Sigmoid colon (tissue), 7 donors: ENCODE measurements at places on chromosomes 4 and X.
A peak's percentile ranks its signal among the peaks of the same experiment; 100 is the strongest.

GRCh38 chr4:93810340-93810992, 18.1 kb upstream of the ATOH1 start:
- DNase-seq, result no peak

DNA sequence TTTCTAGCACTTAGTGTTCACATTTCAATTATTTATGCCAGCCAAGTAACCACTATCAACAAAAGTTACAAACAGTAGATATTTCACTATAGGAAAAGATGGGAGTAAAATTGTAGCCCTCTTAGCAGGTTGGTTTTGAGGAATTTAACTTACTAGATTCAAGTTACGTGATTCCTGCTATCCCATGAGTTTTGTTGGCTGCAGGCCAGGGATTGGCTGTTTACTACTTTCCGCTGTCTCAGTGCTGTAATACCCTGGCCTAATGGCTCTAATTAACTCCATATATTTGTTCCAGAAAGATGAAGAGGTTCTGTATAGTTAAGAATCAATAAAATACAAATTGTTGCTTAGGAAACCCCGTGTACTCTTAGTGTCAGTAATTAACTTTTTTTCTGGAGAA, 55.5 kb upstream of the MAGED1 start:
- peak; percentile 70 for DNase-seq

DNA sequence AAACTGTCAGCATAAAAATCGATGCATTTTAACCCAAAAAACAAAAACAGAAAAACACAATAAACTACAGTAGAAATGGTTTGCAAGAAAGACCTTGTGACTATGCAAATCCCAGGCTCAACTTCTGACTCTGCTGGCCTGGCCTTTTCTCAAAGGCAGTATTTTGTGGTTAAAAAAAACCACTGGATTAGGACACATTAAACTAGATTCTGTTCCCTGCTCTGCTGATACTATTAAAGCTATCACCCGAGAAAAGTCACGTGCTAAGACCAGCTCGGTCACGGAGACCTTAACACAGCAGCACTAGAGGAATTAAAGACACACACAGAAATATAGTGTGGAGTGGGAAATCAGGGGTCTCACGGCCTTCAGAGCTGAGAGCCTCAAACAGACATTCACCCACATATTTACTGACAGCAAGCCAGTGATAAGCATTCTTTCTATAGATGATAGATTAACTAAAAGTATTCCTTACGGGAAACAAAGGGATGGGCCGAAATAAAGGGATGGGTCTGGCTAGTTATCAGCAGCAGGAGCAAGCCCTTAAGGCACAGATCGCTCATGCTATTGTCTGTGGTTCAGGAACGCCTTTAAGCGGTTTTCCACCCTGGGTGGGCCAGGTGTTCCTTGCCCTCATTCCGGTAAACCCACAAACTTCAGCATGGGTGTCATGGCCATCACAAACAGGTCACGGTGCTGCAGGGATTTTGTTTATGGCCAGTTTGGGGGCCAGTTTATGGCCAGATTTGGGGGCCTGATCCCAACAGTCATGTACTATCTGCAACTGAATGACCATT, 16.1 kb downstream of the CBR4 start:
- no peak for DNase-seq

DNA sequence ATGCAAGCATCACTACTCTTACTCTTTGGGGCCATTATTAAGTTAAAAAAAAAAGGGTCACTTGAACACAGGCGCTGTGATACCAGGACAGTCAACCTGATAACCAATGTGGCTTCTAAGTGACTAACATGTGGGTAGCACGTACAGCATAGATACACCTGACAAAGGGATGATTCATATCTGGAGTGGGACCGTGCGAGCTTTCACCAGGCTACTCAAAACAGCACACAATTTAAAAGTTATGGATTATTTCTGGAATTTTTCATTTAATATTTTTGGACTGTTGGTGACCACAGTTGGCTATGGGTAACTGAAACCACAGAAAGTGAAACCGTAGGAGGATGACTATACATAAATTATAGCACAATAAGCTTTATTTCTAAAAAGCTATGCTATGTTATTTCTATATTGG, 113.8 kb upstream of the STIM2 start:
- no peak for DNase-seq

GRCh38 chr4:26984896-26985295, 124.3 kb downstream of the STIM2 start:
- DNase-seq, result no peak

DNA sequence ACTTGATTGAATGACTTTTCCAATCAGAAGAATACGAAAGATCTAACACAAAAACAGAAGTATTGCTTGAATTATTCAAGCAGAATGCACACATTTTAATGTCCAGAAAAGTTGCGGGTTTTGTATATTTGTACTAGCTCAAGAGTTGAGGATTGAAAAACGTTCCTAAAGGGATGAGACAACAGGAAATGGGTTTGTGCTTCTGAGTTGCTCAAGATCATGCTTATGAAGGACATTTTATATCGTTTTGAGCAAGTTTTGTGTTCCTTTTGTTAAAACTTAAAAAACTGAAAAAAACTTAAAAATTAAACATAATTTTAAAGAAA, 353 bp upstream of the SMIM10 start:
- DNase-seq, result no peak

GRCh38 chr4:40254608-40255392, 58.0 kb downstream of the RHOH start:
- DNase-seq, result no peak

DNA sequence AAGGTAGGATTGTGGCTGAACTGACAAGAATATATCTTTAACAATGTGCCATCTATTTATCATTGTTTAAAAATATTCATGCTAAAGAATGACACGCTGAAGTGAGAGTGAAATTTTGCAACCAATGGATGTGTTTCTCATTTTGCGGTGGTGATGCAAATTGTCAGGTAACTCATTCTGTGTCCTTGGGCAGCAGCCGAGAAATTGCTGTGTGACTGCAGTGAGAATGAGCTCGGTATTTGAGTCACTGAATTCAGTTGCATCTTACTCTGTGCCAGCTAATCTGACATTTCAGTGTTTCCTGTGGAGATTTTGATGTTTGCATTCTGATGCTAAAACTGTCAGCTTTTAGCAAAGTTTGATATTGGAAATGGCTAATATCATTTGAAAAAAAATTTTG, 28.1 kb downstream of the MCUB start:
- DNase-seq, result no peak

GRCh38 chr4:57233386-57233785, 123.2 kb upstream of the IGFBP7 start:
- DNase-seq, result no peak

- DNase-seq, result no peak
Observed at GRCh38 chr4:173748353-173748752, 218.3 kb upstream of the HAND2 start.

GRCh38 chr4:122156819-122157218, 4.7 kb downstream of the BLTP1 start:
- no peak for DNase-seq

GRCh38 chr4:20276848-20277247, 25.1 kb downstream of the SLIT2 start:
- DNase-seq, result no peak

- DNase-seq, result no peak
Observed at GRCh38 chr4:12144051-12144450, 715.4 kb upstream of the HS3ST1 start.

DNA sequence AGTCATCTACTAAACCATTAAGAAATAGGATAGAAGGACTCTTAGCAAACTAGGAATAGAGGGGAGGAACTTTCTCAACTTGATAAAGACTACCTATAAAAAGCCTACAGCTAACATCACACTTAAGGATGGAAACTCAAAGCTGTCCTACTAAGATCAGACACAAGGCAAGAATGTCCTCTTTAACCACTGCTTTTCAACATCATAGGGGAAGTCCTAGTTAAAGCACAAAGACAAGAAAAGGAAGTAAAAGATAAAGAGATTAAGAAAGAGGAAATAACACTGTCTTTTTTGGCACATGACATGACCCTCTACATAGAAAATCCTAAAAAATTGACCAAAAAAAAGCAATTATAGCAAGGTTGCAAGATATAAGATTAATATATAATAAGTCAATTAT, 136.6 kb downstream of the FBXW7 start:
- DNase-seq, result no peak

DNA sequence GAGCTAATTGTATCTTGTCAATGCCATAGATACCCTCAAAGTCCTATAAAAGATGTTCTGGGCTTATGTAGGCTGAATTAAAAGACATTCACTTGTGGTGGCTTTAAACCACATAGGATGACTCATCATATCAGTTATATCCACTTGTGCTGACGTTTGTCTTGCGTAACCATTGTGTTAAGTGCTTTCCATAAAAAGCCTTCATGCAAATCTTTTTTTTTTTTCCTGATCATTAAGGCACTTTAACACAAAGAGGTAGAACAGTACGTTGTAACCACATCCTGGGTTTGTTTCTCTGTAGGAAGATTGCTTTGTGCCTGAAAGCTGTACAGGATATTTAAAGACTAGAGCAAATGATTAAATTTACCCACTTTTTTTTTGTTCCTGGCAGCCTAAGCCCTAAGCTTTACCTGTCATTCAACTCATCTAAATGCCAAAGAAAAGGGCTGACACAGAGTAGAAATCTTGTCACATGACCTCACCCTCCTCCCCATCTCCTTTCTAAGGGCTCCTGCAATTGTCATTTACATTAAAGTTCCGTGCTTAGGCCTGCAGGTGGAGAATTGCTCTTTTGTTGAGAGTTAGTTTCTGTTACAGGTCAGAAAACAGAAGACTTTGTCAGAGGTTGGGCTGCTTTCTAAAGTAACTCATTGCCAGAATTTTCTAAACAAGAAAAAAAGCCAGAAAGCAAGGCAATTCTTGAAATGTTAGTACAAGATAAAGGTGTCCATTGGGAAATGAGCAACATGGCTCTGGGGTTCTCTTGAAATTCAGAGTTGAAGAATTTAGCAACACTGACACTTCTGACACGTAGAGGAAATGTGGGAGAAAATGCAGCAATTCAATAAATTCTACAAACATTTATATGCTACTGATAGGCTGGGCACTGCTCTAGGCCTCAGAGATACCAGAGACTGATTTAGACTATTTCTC, 555.6 kb downstream of the PPARGC1A start:
- DNase-seq, result no peak

DNA sequence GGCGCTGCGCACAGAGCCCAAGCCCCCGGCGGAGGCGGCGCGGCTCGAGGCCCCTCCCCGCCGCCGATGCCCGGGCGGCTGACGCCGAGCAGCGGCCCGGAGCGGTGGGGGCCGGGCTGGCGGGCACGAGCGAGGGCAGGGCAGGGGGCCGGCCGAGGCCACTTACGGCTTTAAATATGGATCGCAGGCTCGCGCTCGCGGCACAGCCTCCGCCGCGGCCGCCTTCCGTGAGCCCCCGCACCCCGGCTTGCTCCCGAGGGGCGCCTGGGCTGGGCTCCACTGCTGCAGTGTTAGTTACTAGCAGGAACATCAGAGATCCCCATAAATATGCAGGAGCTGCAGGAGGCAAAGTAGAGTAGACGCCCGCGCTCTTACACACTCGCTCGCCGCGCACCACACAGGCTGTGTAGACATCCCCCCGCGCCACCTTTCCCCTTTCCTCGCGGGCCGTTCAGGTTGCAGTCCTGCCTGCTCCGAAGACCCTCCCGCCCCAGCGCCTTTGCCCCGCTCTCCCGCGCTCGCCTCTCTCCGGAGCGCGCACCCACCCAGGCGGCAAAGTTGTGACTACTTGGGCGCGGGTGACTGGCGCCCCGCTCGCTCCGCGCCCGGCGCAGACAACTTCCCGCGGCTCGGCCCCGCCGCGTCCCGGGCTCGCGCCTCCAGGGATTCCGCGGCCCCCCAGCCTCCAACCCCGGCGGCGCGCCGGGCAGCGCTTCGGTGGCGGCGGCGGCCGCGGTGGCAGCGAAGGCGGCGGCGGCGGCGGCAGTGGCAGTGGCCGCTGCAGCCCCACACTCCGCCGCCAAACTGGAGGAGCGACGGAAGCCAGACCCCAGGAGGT, 152.0 kb upstream of the SLC4A4 start:
- peak; percentile 68 for DNase-seq

- no peak for DNase-seq
Observed at GRCh38 chr4:26878794-26879391, 18.3 kb downstream of the STIM2 start.

GRCh38 chr4:158046345-158046744, 126.5 kb downstream of the GASK1B start:
- no peak for DNase-seq

GRCh38 chrX:30495468-30495867, 82.1 kb downstream of the TASL start:
- no peak for DNase-seq

GRCh38 chr4:16116019-16116418, 32.2 kb upstream of the PROM1 start:
- DNase-seq, result no peak

DNA sequence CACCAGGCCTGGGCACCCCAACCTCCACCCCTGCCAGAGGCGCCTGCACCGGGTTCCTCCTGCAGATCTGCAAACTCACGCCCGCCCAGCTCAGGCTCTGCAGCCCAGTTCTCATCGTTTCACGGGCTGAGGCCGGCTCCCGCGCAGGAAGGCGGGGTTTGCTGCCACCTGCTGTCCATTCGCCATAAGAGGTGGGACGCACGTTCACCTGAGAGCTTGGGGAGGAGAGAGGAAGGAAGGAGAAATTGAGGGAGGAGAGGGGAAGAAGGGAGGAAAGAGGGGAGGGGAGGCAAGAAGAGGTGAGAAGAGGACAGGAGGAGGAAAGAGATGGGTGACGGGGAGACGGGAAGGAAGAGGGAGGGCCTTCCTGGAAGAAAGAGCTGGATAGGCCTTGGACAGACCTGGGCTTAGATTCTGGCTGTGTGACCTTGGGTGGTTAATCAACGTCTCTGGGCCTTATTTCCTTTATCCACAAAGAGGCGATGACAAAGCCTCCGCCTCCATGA, 114.5 kb downstream of the ADRA2C start:
- no peak for DNase-seq

GRCh38 chrX:36434522-36434921, 515.0 kb downstream of the CFAP47 start:
- DNase-seq, result no peak

- no peak for DNase-seq
Observed at GRCh38 chrX:15511563-15511962, 11.0 kb downstream of the BMX start.

GRCh38 chr4:182908124-182908523, 9.1 kb downstream of the DCTD start:
- no peak for DNase-seq

- DNase-seq, result no peak
Observed at GRCh38 chr4:53921856-53922255, 142.5 kb downstream of the CHIC2 start.

- no peak for DNase-seq
Observed at GRCh38 chrX:143082537-143082936, 56.8 kb downstream of the SPANXN4 start.

DNA sequence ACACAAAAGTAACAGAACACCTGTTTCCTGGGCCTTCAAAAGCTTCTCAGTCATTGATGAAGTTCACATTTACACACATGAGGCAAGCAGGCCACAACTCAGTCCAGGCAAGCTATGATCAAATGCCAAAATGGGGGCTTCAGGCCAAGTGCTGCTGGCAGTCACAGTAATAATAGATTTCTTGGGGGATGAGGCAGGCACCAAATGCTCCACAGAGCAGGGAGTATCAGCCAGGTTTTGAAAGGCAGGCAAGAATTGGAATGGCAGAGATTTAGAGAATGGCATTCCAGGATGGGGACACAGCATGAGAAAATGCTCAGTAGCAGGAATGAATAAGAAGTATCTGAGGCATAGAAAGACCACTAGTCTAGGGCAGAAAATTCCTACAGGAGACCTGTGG, 52.8 kb downstream of the GRIA3 start:
- DNase-seq, result no peak

- no peak for DNase-seq
Observed at GRCh38 chrX:26848511-26848910, 614.6 kb downstream of the PPP4R3C start.
